Activated T-helper 2 cell treated with anti-CD3 and anti-CD28 coated beads, Interferon-gamma antibody, Interleukin-2, Interleukin-4, amounts not matched to agents 10 μg/mL and 5 μg/mL and 100 μg/mL, durations not matched to agents 14 hours and 24 hours and 36 hours (primary cell): ENCODE measurements at places on chromosomes 6 and 20. TPM values are rescaled to one million over a fixed set of nuclear protein-coding genes. Genes with fewer than 3 reads are reported as not detected.

DNA sequence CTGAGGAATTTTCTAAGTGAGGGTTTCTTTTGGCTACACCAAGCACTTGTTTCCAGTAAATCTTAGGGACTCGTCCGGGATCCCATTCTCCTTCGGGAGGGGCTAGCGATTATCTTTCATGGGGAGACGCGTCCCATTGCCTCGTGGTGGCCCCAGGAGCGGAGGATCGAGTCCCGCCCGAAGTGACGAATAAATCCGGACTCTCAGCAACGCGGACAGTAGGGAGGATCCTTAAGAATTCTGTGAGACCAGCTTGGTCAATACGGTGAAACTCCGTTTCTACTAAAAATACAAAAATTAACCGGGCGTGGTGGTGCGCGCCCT lies 69.1 kb upstream of the PRSS16 start:
- DNase-seq, result no peak

- DNase-seq, result no peak
Observed at GRCh38 chr6:80227545-80228105, 121.2 kb downstream of the BCKDHB start.

CPNE5 gene
- total RNA-seq, result 2.0 and 2.1 TPM in 2 replicates

BPIFB1 gene
- total RNA-seq, result not detected in 2 replicates
